NCI-H2081 treated with DMSO at 0.1 percent for 48 hours (cell line): ENCODE measurements at places on chromosomes 4 and X.

DNA sequence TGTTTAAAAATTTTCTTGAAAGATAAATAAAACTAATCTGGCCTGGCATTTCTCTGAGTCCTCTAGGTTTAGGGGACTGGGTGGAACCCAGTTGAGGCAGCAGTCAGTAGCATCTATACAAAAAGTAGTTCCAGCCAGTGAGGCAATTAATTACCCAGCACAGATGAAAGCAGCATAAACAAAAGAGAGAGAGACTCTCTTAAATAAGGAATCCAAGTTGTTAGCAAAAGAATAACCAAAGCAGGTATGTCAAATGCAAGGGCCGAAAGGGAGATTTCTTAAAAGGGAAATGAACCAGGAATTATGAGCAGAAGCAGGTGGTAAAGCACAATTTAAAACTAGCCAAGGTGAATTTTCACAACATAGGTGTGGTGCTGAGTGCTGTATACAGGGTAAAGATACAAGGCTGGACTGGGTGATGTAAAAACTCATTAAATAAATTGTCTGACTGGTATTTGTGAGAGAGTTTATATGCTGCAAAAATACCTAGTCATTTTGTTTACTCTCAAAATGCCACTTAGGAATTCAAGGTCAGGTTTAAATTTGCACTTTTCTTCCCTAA is 94.6 kb upstream of the GALNT7 start:
- no peak for DNase-seq

DNA sequence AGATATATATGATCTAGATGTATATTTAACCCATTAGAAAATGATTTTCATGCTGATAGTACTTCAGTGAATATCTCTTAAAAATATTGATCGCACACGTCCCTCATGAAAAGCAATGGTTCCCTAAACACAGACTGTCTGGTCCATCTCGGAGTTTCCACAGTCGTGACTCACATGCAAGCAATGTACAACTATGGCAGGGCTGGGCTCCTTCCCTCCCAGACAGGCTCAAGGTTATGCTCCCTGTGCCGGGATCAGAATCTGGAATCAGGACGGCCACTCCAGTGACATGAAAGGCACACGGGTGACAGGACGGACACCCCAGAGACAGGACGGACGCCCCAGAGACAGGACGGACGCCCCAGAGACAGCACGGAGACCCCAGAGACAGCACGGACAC is 40.2 kb upstream of the PPP2R3B start:
- DNase-seq: no peak

- DNase-seq: no peak
These were observed 64.9 kb upstream of the SOD3 start for GRCh38 chr4:24730256-24731001.

GRCh38 chr4:123547216-123548165 is 150.9 kb downstream of the SPRY1 start:
- no peak for DNase-seq

GRCh38 chrX:10198254-10198653 is 41.5 kb downstream of the CLCN4 start:
- no peak for DNase-seq

DNA sequence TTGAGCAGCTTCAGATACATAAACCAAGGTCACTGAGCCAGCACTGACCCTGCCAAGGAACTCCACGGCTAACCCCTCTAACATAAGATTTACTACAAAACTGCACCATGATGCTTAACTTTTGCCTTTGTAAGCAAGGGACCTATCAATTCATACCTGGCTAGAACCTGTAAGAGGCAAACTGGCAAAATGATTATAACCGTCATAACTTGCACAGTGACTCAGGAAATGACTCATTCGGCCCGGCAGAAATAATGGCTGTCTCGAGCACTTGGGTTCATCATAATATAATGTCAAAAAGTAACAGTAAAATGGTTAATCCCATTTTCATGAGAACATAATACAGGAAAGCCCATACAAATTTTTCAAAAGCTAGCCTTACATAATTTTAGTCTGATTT is 17.2 kb downstream of the RASGEF1B start:
- no peak for DNase-seq

GRCh38 chrX:146208821-146209220 is 391.2 kb downstream of the SLITRK2 start:
- DNase-seq: no peak

- DNase-seq: no peak
These were observed 179.9 kb downstream of the KIT start for GRCh38 chr4:54837576-54838140.

DNA sequence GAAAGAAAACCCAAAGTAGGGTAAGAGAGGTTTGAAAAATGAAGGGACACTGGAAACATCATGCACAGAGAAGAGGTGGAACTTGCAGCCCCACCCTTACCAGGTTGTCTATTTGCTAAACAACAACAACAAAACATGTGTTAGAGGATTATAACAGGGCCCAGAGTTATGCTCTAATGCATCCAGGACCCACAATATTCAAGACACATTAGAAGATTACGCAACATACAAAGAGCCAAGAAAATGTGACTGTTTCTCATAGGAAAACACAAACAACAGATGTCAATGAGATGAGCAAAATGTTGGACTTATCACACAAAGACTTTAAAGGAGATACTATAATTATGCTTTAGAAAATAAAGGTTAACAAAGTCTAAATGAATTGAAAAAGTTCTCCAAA is 128.5 kb downstream of the LRBA start:
- DNase-seq: no peak

DNA sequence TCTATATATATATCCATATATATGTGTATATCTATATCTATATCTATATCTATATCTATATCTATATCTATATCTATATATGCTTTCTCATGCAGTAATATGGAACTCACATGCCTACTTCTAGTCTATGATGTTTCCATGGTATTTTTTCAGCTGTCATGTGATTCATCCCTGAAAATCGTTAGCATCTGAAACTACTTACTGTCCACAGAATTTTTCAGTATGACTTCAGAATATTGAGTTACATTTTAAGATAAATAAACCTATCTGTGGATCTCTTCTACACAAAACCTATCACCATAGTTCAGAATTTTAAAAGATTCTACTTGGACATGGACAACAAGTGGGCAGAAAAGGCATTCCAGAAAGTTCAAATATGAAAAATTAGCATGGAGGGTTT is 855.1 kb upstream of the INTU start:
- DNase-seq: no peak

DNA sequence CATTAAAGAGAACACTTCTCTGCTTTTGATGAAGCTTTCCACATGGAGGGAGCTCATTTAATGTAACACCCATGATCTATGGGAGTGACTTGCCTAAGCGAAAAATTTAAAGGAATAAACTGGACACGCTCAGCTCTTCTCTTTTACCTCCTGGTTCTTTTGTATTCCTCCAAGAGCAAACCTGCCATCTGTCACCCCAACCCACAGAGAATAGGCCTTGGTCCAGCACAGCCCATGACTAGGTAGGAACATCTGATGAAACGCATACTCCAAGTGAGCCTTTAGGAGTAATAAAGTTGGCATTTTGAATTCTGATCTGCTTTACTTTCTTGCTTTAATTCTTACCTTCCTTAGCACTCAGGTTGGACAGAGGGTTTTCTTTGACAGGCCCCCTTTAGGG is 389.0 kb downstream of the HNRNPD start:
- DNase-seq: no peak

GRCh38 chr4:80610845-80611677 is 275.5 kb downstream of the CFAP299 start:
- DNase-seq: no peak

- DNase-seq: no peak
These were observed 77.2 kb downstream of the SNX25 start for GRCh38 chr4:185286571-185286970.

DNA sequence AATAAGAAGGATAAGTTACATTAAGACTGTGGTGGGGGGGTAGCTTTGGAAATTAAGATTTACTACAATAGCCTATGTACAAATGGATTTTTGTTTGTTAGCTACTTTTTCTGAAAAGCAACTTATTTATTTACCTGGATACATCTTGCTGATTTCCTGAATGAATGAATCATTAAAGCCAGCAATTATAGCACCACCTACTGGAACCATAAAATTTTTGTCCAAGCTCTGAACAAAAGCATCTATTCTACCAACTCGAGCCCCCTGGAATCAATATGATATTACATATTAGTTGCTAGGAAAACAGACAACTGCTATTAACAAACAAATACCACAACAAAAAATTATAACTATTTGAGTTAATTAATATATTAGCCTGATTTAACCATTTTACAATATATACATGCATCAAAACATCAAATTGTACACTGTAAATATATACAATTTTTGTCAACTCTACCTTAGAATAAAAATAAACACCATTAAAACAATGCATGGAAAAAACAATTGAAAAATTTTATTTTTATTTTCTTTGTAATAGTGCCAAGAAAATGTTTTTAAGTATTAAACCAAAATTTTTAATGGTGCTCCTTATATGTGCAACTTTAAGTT is 15.3 kb downstream of the SEPSECS start:
- no peak for DNase-seq

- DNase-seq: no peak
These were observed 41.1 kb upstream of the HS3ST1 start for GRCh38 chr4:11469650-11470437.

GRCh38 chr4:145719752-145720624 is 40.0 kb downstream of the C4orf51 start:
- DNase-seq: no peak

GRCh38 chr4:173370130-173370476 is 651 bp upstream of the SAP30 start:
- no peak for DNase-seq

DNA sequence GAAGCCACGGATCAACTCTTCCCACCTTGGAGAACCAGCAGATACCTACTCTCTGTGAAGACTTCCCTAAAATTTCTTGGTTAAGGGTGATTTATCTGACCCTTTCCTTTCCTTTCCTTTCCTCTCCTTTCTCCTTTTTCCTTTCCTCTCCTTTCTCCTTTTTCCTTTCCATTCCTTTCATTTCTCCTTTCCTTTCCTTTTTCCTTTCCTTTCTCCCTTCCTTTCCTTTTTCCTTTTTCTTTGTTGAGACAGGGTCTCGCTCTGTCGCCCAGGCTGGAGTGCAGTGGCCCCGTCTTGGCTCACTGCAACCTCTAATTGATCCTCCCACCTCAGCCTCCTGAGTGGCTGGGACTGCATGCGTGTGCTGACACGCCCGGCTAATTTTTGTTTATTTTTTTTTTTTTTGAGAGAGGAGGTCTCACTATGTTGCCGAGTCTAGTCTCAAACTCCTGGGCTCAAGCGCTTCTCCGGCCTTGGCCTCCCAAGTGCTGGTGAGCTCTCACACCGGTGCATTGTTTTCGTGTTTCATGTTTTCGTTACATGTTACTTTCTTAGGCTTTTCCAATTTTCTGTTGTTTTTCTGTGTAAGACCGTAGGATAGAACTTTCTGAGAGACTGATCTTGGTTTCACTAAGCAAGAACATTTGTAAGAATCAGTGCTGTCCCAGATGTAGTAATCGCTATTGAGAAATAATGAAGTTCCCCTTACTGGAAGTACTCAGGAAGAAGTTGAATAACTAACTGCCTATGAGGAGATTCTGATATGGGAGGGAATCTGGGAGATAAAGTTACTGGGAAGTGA is 2.0 kb downstream of the TMEM165 start:
- DNase-seq: no peak

DNA sequence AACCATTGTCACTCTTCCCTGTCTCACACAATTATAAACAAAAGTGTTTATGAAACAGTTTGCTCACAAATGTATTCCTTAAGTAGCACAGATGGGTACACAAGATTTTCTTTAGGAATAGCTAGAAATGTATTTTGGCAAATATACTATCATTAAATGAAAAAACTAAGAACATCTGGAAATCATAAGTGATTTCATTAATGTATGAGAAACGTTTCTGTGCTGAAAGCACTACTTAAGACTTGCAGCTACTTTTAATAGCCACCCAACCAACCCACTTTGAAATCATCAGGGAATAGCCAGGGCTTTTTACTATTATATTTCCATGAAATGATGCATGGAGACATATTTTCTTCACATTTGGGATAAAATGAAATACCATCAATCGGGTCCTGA is 62.3 kb upstream of the NAP1L5 start:
- no peak for DNase-seq

- no peak for DNase-seq
These were observed 74.4 kb upstream of the EFNB1 start for GRCh38 chrX:68754406-68754805.

DNA sequence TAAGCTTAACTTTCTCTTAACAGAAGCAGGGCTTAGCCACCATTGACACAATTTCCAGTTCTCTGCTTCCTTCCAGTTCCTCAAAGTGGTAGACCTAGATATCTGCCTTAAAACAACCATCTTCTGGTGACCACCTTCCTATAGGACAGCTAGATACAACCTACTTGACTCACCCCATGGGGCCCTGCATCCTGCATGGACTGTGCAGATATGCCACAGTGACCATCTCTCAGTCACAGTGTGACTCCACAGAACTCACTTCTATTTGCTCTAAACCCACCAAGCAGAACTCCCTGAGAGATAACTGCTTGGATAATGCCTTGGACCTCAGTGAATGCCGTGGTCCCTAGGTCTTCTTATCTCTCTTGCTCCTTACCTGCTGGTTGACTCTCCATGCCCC is 621.6 kb downstream of the IQCM start:
- DNase-seq: no peak

DNA sequence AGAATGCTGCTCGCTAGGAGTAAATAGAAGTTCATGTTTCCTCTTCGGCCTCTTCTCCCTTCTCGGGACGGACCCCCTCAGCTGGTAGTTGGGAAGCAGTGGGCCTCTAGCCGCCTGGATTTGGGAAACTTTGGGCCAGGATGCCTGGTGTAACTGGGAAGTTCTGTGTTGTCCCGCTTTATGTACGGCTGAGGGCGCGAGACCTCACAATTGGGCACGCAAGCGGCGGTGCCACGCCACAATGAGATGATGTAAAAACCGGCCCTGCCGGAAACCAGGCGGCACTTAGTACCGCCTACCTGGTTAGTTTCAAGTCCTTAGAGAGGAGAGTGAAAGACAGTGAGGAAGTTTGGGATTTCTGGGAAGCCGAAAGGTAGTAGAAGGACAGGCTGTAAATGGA is at the start of gene CT83:
Gene CT83, minus strand, starts transcription at position 155 of the 400 bp plus-strand sequence. Its CDS starts 120 bp downstream, at position 35.
- DNase-seq: no peak

- DNase-seq: no peak
These were observed 32.5 kb downstream of the AKAP4 start for GRCh38 chrX:50168241-50168687.
